ENCODE measurements at places on chromosomes 4 and X.

DNA sequence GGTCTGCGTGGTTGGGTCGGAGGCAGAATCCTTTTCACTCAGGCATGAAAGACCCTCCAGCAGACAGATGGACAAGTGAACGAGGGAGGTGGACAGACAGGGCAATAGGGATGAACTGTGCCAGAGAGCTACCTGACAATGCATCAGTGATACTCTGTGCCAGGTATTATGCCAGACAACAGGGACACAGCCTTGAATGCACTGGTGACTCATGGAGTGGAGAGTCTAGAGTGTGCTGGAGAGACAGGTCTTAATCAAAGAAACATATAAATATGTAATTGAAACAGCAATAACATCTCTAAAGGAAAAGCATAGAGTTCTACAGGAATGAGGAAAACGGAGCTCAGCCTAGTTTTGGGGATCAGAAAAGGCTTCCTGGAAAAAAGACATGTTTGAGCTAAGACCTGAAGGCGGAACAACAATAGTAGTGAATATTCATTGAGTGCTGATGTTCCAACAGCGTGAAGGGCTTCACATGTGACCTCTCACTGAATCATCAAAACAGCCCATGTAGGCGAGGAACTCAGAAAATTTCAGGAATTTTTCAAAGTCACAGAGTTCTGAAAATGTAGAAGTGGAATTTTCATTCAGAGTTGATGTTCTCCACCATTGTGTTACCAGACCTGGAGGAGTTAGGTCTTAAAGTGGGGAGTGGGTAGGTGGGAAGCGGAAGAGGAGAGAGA, 20.0 kb upstream of the FGFBP2 start:
- peak; percentile 37 for DNase-seq

- DNase-seq, result no peak
Observed at GRCh38 chrX:148628621-148629020, 128.2 kb downstream of the AFF2 start.

DNA sequence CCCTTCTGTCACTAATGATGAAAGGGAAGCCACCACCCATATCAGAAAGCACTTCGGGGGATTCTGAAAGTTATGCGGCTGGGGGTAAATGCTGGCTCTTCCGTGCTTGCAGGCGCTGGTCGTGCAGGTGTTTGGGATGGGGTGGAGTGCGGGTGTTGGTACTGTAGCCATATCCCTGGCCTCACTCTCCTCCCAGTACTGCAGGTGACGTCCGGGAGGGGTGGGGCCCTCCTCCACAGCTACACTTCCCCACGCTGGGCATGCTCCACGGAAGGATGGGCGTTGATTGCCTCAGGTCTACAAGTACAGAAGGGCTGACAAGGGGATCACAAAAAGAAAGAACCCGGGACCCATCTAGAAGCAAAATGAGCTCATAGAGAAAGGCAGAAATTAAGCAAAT, 48.6 kb upstream of the CLDN24 start:
- no peak for DNase-seq

DNA sequence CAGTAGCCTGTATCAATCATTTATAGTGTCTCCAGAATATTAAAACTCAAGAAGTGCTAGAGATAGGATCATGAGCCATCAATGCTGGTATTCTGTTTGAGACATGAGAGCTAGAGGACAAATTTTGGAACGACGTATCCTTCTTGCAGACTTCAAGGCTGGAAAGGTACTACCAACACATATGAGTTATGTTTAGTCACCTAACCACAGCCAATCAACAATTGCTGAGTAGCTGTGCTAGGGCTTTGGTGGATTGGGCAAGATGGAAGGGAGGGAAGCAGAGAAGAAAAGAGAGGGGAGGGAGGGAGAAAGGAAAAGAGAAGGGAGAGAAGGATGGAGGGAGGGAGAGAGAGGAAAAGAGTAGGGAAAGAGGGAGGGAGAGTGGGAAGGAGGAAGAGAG, 21.6 kb upstream of the RAI2 start:
- no peak for DNase-seq

- peak; percentile 29 for DNase-seq
Observed at GRCh38 chrX:72554448-72555140, 18.0 kb downstream of the HDAC8 start.

GRCh38 chr4:955931-956381, 17.4 kb downstream of the DGKQ start:
- DNase-seq, result no peak
